ENCODE measurements at places on chromosomes 12 and 14. TPM values are rescaled to one million over a fixed set of nuclear protein-coding genes. Genes with fewer than 3 reads are reported as not detected.

CSRP2 gene
- 15.8 TPM for total RNA-seq

DEGS2 gene
- total RNA-seq, result not detected

KLHL33 gene
- not detected for total RNA-seq

GPRC5A gene
- 11.0 TPM for total RNA-seq

UBE2N gene
- total RNA-seq, result 115 TPM

PTCSC3 gene
- total RNA-seq, result not detected

DNA sequence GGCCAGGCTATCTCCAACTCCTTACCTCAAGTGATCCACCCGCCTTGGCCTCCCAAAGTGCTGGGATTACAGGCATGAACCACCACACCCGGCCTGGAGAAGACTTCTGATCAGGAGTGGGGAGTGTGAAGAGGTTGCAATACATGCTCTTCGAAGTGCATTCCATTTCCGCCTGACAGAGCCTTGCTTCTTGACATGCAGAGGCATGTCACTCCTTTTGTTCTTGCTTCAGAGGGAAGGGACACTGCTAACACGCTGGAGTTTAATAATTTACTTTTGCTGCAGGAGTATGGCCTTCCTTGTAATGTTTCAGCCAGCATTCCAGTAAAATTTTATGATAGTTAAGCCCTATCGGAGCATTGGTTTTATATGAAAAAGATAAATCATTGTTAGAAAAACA is 74.9 kb downstream of the SLC25A47 start:
- no peak for DNase-seq

GRCh38 chr12:82525616-82526015 is 161.1 kb upstream of the TMTC2 start:
- DNase-seq, result no peak

DNA sequence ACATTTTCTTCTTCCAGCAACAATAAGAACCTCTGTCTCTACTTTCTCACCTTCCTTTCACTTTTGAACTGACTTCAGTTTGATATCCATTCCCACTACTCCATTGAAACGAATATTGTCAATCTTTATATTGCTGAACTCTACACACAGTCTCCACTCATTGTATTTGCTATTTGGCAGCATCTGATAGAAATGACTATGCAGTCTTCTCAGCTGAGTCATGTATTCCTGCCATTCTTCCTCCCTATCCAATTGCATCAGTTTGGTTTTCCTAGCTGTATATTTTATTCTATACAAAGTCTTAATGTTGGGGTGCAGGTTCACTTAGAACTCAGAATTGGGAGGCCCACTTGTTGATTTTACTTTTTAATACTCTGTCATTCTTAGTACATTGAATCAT is 107.5 kb upstream of the CPNE8 start:
- no peak for DNase-seq

DNA sequence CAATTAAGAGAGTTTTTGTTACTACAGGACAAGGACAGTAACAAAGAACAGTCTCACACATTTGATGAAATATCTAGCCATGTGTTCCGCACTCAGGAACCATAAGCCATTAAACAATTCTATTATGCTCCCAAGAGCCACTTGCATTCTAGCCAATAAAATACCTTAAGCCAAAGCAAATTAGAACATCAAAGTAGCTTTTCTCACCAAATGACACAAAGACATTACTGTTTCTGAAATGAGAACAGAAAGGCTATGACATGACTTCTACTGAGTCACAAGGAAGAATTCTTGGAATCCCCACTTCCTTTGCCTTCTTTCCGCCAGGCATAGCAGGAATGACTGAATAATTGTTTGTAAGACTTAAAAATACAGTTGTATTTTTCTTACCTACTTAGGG is 445.8 kb downstream of the ATP23 start:
- no peak for DNase-seq

GRCh38 chr14:62308891-62309290 is 546.7 kb downstream of the SNAPC1 start:
- DNase-seq, result no peak

DNA sequence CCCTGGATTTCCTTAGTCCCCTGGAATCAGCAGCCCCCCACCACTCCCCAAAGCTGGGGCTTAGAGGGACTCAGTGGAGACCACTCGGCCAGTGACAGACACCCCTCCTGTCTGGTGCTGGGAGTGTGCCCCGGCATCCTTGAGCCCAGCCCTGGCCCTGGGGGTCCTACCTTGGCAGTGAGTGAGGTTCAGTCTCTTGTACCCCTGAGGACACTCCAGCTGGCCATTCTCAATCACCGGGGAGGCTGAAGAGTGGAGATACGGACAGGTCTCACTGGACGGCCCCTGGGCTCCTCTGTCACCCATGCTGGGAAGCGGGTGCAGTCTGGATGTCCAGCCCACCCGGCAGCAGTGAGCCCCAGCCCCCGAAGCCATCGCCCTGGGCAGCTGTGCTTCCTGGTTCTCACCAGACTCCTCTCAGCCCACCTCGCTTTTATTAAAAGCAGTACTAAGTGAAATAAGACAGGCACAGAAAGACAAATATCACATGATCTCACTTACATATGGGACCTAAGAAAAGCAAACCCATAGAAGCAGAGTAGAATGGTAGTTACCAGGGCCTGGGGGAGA is 42.3 kb downstream of the ISCA2 start:
- no peak for DNase-seq

GRCh38 chr12:68559984-68560850 is 50.5 kb upstream of the RAP1B start:
- peak; percentile 50 for DNase-seq

All from MG63 (cell line).